ENCODE measurements at places on chromosomes 11 and 22. TPM values are rescaled to one million over a fixed set of nuclear protein-coding genes. Genes with fewer than 3 reads are reported as not detected.

- DNase-seq, result peak; percentile 77
Observed at GRCh38 chr11:110069158-110069737, 23.9 kb upstream of the ZC3H12C start.

DNA sequence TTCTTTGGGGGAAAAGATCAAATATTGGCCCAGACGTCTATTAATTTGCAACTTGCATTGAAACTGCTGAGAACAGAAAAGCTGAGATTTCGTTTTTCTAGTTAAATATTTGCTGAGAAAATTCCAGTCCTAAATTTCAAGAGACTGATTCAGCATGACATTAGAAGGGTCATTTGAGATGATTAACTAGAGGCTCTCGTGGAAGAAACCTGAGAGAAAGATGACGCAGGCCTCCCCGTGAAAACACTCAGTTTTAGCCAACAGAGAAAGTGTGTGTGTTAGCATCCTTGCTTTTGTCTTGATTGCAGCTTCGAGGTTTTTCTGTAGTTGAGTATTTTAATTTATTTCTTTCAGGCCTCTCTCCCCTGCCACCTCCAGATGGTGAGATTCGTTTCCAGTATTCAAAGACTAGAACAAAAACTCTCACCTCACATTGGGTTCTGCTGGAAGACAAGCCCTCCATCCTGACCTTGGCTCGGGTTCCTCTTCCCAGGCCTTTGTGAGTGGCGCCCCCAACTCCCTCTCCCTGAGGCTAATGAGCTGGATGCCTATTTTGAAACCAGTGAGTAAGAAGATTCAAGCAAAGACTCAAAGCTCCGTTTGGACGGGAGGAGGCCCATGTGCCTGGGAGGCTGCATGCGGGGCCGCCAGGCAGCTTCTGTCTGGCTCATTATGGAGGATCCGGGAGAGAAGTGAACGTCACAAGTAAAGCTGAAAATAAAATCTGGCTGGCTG is 52.4 kb downstream of the CELSR1 start:
- no peak for DNase-seq

- no peak for DNase-seq
Observed at GRCh38 chr11:70016666-70017367, 61.3 kb upstream of the ANO1 start.

The ART1 gene
- 0.52 TPM for total RNA-seq

The ANGPTL5 gene
- total RNA-seq, result 0.77 TPM

The CNTF gene
- total RNA-seq, result 1.4 TPM

The MPZL3 gene
- 2.6 TPM for total RNA-seq
